Mesendoderm (in vitro differentiated cells): ENCODE measurements at places on chromosomes 7 and 10.

DNA sequence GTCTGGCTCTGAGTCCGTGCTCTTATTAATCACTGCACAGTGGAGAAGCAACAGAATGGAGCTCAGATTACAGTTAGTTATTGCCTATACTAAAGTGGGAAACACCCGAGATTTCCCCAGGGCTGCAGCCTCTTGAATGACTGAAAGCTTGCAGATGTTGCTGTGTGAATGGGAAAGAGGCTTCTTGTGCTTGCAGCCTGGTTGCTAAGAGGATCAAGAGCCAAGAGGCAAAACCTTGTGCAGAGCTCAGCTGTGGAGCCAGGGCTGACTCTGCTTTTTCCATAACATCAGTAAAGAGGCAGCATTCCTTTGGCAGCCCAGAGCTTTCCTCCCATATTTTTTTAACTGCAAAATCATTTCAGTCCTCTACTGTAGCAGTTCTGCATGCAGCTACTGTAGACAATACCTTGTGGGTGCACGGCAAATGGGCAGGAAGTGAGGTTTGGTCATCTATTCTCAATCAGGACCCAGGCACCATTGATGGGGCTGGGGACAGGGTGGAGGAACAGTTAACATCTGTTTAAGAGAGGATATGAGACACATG, 86.5 kb downstream of the RALA start:
- peak; percentile 35 for DNase-seq

DNA sequence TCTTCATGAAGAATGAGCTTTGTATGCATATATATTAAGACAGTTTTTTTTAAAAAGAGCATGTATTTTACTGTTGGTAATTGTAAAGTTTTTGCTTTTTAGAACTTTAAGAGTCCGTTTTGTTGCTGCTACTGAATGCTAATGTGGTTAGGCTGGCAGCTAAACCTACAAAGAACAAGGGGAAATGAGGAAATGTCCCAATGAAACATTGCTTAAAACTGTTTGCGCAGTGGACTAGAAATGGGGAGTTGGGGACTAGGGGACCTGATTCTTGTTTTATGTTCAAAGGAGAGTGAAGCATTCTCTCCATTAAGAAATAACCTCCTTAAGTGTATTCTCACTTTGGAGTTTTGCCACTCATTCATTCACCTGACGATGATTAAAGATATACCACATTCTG, 5.7 kb downstream of the NRF1 start:
- no peak for DNase-seq

GRCh38 chr10:47038881-47039561, 127.8 kb downstream of the PTPN20 start:
- peak; percentile 32 for DNase-seq

GRCh38 chr7:38452681-38453108, 178.5 kb downstream of the AMPH start:
- DNase-seq = no peak

DNA sequence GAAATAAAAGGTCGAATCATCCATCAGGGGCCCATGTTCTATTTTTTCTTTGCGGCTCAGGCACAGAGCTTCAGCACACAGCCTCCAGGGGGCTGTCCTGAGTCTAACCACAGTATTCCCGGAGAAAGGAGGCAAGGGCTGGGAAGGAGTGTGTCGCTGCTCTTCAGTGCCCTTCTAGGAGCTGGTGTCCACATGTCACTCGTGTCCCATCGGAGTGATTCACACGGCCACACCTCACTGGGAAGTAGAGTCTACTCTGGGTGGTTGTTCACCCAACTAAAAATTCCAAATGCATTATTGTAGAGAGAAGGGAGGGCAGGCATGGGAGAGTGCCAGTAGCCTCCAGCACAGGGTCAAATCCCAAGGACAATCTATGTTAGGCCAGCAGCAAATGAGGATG, 114.8 kb upstream of the LANCL2 start:
- peak; percentile 77 for DNase-seq

GRCh38 chr10:43852149-43852548, 203.5 kb upstream of the ZNF32 start:
- DNase-seq = no peak

- peak; percentile 38 for DNase-seq
These were observed 6.1 kb downstream of the DNTT start for GRCh38 chr10:96310321-96310669.

DNA sequence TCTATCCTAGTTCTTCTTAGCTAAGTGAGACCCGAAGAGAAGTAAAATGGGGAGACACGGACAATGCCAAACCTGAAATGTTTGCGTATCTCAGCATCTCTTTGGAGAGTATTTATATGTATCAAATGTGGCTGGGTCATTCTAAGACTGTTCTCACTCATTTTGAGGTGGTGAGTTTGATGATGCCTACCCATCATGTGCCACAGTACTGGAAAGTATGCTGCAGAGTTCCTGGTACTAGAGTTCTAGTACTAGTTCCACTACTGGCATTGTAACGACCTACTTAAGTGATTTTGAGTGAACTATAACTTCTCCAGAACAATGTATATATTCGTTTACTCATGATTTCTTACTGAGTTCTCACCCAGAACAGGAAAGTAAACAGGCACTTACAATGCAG, 41.9 kb downstream of the ARMC3 start:
- no peak for DNase-seq

GRCh38 chr10:58981846-58982245, 194.6 kb upstream of the PHYHIPL start:
- DNase-seq = peak; percentile 91

DNA sequence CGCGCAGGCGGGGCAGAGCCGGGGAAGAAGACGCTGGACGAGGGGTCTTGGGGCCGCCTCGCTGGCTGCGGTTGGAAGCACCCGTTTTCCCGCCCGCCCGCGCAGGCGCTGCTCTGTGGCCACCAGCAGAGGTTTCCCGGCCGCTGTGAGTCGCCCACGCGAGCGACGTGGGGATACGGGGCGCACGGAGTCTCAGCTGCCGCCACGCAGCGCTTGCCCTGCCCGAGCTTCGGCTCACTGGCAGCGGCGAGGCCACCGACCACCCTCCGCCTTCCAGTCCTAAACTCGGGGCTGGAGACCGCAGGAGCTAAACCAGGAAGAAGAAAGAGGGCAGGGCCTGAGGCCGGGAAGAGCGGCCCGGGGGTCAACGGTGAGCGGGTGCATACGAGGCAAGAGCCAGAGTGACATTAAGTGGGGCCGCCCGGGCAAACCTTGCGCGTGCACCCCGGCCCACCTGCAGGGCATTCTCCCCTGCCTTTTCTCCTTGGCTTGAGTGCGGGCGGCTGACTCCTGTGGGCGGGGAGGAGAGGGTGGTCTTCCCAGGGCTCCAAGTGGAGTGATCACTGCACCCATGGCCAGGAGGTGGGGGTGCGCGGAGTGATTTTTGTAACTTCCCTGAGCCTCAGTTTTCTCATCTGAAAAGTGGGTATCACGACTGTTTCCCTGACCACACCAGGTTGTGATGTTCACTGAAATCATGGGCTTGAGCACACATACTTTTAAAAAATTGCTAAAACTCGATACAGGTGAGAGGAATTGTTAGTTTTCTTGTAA, 7.1 kb upstream of the EMX2 start:
- DNase-seq = peak; percentile 31

GRCh38 chr7:119983468-119983867, 289.5 kb upstream of the KCND2 start:
- no peak for DNase-seq

DNA sequence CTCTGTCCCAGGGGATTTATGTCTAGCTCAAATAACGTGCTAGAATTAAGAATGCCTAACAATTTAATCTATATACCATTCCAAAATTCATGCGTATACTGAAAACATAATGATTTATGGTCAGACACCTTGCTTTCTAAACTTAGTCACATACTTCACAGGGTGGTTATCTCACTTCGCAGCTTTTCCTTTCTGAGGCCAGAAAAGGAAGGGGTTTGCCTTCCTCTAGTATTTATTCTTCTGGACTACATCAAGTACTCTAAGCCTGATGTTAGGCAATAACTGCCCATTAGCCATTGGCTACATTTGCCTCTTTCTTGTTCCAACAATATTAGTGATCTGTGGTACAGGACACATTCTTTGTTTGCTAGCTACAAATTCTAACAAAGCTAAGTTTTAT, 72.6 kb upstream of the FHIP2A start:
- DNase-seq = no peak

DNA sequence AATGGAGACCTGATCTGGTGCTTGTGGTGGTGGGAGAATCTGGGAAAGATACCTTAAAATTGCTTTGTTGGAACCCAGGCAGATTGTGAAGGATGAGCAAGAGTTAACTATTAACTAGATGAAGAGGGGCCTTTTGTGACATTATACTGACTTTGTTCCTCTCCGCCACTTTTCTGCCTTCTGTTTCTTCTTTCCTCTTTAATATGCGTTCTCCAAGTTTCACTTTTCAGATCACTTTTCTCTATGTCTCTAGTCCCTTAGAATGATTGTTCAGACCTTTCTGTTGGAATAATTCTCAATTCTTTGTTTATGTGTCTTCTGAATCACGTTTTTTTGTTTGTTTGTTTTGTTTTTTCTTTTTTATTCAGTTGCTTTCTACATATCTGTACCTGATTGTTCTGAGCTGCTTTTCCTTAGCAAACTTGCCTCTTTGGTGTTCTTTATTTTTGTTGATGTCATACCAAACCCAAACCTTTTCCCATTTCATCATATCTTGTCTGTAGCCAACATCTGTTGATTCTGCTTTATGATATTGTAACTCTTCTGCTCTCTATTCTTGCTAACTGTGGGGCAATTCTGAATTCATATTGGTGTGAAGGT, 2.8 kb downstream of the BMPR1A start:
- DNase-seq = no peak

DNA sequence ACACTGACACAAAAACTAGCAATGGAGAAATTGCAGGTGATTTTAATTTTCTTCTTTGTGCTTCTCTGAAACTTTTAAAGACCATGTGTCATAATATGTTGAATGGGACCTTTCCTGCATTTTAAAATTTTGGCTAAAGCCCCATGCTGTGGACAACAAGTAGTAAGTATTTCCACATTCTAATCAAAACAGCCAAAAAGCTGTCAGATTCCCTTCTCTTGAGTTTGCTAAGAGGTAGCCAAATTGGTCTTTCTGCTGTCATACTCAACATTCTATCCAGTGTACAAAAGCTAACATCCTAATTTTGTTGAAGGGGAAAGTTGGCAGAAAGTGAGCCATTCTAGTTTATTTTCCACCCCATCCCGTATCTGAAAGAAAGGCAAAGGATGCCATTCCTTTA, 447.6 kb downstream of the TFEC start:
- DNase-seq = no peak

- no peak for DNase-seq
These were observed 97.0 kb downstream of the CDH23 start for GRCh38 chr10:71493741-71494140.

- no peak for DNase-seq
These were observed 1481.3 kb downstream of the GATA3 start for GRCh38 chr10:9535744-9536143.

GRCh38 chr7:145903658-145904057, 212.9 kb upstream of the CNTNAP2 start:
- DNase-seq = no peak

DNA sequence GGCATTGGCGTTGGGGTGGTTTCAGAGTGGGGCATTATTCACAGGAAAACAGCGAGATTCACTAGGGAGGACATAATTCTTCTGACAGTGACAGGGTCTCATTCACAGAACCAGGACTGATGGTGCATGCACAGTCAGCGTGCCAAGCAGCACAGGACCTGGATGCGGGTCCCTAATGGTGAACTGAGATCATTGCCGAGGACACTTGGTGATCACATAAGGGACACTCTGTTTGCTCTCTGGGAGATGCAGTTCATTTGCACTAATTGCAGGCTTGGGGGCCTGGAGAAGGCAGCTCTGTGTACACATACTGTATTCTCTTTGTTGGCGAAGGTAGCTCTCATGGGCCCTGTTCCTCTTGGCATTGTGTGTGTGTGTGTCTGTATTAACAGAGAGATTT, 716.1 kb downstream of the PHTF2 start:
- no peak for DNase-seq

DNA sequence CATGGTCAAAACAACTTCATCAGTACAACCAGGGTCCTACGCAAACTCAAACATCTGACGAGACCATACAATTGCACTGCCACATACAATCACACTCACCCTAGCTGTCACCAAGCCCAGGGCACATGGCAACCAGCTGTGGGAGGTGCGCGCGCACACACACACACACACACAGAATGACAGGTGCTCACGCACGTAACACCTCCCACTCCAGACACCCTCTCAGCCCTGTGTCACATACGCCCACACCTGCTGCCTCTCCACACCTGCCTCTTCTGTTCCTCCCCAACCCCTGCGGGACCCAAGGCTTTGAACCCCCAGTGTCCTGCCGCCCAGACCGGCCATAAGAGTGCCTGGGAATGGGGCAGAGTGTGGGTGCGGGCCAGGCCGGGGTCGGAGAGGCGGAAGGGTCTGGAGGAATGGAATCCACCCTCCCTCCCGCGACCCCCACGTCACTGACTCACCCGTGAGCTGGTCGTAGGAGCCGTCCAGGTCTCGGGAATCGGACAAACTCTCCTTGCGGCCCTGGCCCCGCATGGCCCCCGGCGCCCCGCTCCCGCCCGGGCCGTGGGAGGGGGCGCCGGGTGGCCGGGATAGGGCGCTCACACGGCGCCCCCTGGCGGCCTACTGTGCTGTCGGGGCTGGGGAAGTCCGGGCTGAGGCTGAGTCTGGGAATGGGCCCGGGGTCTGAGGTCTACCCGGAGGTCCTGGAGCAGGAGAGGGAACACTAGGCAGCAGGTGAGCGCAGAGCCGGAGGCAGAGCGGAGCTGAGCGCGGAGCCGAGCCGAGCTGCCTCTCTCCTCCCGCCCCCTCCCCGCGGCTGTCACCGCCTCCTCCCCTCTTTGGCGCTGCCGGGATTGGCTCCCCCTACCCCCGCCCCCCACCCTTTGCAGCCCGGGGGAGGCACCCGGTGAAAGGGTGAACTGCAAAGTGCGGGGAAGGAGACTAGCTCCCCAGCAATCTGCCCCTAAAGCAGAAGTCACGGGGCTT, at the start of gene KCNIP2:
Gene KCNIP2 (minus strand): TSS at position 769 of the 990 bp plus-strand sequence. CDS start 232 bp downstream, at position 537.
- peak; percentile 88 for DNase-seq
